Hair follicle dermal papilla cell (primary cell): ENCODE measurements at places on chromosomes 11 and 22. TPM values are rescaled to one million over a fixed set of nuclear protein-coding genes. Genes with fewer than 3 reads are reported as not detected.

SCARF2 gene
- total RNA-seq: 38.5 and 40.1 TPM in 2 replicates

SULT4A1 gene
- total RNA-seq: 0.12 and 0.16 TPM in 2 replicates

DDT gene
- total RNA-seq: 48.4 and 59.9 TPM in 2 replicates

OR51G2 gene
- not detected in 2 replicates for total RNA-seq

RGL4 gene
- not detected in 2 replicates for total RNA-seq

SREBF2 gene
- total RNA-seq: 98.8 and 109 TPM in 2 replicates

DGAT2 gene
- total RNA-seq: 0.49 and 0.81 TPM in 2 replicates

C22orf31 gene
- total RNA-seq: not detected in 2 replicates

TUBA8 gene
- 0.85 and 1.5 TPM in 2 replicates for total RNA-seq

P2RY6 gene
- 0.49 and 0.97 TPM in 2 replicates for total RNA-seq
